H9 (cell line): ENCODE measurements at places on chromosomes 12 and 14.

- no peak overlapping the region for H3K27ac ChIP-seq
- H3K36me3 ChIP-seq: no peaks in the 10 kb centered on the region
- H3K4me1 ChIP-seq: no peaks in the 10 kb centered on the region; the same call in 1 of the 2 replicates
- H3K4me3 ChIP-seq: no peak overlapping the region; the same call in 2 of the 3 replicates
Measured at GRCh38 chr14:55240526-55241178, 30.6 kb upstream of the FBXO34 start.

- no peaks in the 10 kb centered on the region for H3K27me3 ChIP-seq
- H3K27ac ChIP-seq: no peak overlapping the region
- H3K4me1 ChIP-seq: no peaks in the 10 kb centered on the region; the same call in 1 of the 2 replicates
- no peaks in the 10 kb centered on the region for H3K36me3 ChIP-seq
- H3K4me3 ChIP-seq: no peak overlapping the region
- no peak for DNase-seq
Measured at GRCh38 chr12:115945491-115945885, 332.0 kb downstream of the MED13L start.

GRCh38 chr12:124632519-124632984 is 65.1 kb upstream of the NCOR2 start:
- no peaks in the 10 kb centered on the region for H3K36me3 ChIP-seq
- H3K4me1 ChIP-seq: peaks cover 2% of the 10 kb centered on the region; the same call in 1 of the 2 replicates
- H3K27me3 ChIP-seq: no peaks in the 10 kb centered on the region
- H3K27ac ChIP-seq: no peak overlapping the region

DNA sequence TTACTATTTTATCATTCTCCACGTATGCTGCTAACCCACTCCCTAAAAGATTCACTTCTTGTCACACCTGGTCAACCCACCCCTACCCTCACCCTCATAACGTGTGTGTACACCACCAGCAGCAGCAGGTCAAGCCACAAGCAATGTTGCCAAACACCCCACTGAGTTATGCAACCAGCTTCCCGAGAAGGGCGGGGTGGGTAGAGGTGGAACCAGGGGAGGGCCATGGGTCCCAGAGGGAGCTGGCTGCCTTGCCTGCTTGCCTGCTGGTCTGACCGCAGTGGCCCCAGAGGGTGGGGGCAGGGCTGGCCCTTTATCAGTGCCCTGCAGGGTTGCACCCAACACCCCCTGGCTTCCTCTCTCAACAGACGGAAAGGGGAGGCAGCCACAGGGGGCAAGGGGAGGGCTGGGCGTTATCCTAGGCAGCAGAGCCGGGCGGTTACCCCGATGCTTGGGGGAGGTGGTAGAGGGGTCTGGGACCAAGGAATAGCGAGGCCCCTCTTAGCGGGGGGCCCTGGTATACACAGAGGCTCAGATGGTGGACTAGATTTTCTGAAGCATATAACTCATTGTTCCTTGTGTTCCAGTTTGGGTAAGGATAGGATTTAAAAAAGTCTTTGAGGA is 3.5 kb upstream of the NFE2 start:
- H3K36me3 ChIP-seq: no peaks in the 10 kb centered on the region
- H3K27me3 ChIP-seq: peaks cover 7% of the 10 kb centered on the region; the same call in 1 of the 2 replicates
- H3K27ac ChIP-seq: no peak overlapping the region
- DNase-seq: peak; percentile 65
- H3K4me1 ChIP-seq: peaks cover 11% of the 10 kb centered on the region; the same call in 1 of the 2 replicates

DNA sequence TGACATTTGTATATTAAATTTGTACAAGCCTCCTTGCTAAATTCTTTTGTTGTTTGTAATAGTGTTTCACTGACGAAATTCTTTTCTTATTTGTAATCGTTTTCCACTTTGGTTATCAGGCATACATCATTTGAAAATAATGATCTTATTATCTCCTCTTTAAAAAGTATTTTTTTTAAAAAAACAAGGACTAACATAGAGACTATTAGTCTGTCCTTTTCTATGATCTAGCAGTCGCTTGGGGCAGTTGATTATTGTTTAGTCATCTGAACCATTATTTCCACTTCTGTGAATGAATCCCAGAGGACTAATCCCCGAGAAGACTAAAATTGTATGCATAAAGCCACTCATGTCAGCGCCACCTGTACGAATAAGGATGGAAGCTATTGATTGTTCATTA is 11.5 kb downstream of the ADGRD1 start:
- no peaks in the 10 kb centered on the region for H3K27me3 ChIP-seq
- no peak for DNase-seq
- H3K36me3 ChIP-seq: no peaks in the 10 kb centered on the region

GRCh38 chr14:32560209-32560857 is 231.2 kb downstream of the AKAP6 start:
- H3K27ac ChIP-seq: no peak overlapping the region
- H3K4me1 ChIP-seq: no peaks in the 10 kb centered on the region
- peak; percentile 63 for DNase-seq
- no peaks in the 10 kb centered on the region for H3K36me3 ChIP-seq
- no peak overlapping the region for H3K4me3 ChIP-seq

- no peak overlapping the region for H3K4me3 ChIP-seq
- peak; percentile 22 for DNase-seq
- H3K36me3 ChIP-seq: peaks cover 2% of the 10 kb centered on the region; the same call in 1 of the 3 replicates
- H3K27ac ChIP-seq: no peak overlapping the region
- no peaks in the 10 kb centered on the region; the same call in 1 of the 2 replicates for H3K27me3 ChIP-seq
Measured at GRCh38 chr12:52247622-52248540, 14.8 kb downstream of the KRT7 start.
